AG10803 (cell line): ENCODE measurements at places on chromosomes 7 and 10.

DNA sequence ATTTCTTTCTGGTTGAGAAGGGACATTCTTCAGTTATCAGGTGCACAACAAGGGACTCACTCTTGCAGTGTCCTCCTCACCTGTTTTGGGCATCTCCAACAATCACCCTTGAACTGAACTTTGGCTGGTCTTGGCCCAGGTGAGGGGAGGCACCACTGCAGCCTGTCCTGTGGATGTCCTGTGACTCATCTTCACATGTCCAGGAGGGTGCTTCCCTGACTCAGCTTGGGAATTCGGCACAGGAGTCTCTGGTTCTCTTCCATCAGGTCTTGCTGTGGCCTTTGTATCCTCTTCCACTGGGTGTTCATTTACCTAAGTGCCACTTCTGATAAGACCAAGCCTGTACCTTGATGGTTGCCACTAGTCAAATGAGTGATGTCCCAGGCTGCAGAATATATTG is 196.7 kb upstream of the MKI67 start:
- DNase-seq: no peak

DNA sequence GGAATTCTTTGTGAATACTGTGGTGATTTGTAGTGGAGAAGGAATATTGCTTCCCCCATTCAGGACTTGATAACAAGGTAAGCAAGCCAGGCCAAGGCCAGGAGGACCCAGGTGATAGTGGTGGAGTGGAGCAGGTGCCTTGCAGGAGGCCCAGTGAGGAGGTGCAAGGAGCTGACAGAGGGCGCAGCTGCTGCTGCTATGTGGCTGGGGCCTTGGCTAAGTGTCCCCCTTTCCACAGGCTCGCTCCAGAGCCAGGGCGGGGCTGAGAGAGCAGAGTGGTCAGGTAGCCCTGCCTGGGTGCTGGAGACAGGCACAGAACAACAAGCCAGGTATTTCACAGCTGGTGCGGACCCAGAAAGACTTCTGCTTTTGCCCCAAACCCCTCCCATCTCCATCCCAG is 162.9 kb downstream of the EGFR start:
- no peak for DNase-seq

DNA sequence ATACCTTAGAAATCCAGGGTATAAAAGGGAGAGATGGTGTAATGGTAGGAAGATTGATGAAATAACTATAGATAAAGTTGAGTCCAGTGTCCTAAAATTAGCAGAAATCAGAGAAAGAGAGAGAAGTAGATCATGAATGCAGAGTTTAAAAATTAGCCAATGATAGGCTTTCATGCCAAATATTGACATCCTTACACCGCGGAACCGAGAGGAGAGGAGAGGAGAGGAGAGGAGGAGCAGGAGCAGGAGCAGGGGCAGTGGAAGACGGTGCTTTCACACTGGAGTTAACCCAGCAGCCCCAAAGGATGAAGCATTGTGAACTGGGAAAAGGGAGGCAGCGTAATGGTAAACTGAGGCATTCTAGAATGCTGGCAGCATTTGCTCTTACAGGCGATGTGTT is 34.2 kb upstream of the LAMB4 start:
- DNase-seq: no peak

DNA sequence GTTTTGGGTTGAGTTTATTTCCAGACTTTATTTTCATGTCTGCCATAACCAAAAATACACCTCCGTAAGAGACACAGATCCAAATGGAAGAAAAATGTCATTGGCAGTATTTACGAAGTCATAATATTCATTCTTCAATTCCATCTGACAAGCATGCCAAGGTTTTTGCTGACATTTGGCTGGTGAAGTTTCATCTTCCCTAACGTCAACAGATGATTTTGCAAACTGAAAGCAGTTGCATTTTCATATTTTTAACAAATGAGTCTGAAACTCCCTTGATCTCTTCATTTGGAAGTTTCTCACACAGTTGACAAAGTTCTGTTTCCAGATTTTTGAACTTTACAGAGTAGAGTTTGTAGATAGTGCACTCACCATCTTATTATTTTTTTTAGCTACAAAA is 114.5 kb downstream of the CALN1 start:
- no peak for DNase-seq

DNA sequence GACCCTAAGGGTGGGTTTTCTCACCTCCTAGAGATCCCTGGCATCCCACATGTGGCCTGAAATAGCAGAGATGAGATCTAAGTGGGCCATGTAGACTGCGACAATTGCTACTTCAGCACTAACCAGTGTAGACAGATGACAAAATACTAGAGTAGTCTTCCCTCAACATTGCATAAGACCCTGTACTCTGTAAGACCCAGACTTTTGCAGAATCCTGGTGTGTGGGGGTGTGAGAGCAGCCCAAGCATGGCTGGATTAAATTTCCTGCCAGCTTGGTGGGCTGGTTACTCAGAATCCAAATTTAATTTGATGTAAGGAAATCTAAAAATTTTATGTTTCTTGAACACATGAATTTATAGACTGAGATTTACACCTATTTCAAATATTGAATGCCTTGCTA is 88.3 kb downstream of the ZNF365 start:
- no peak for DNase-seq

GRCh38 chr7:91287371-91288084 is 23.3 kb downstream of the FZD1 start:
- DNase-seq: no peak

DNA sequence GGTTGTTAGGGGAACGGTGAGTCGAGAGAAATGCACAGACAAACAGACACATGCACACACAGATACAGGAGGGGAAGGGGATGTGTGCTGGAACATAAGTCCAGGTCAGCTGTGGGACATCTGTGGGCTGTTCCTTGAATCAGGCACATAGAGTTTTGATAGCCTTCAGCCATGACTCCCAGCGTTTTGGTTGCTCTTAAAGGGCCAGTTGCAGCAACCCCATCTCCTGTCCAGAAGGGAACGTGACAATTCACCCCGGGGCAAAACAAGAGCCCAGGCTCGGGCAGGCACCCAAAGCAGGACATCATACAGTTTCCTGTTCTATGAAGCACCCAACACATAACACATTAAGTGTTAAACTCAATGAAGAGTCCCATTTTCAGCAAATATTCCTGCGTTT is 9.6 kb downstream of the INSYN2A start:
- no peak for DNase-seq

DNA sequence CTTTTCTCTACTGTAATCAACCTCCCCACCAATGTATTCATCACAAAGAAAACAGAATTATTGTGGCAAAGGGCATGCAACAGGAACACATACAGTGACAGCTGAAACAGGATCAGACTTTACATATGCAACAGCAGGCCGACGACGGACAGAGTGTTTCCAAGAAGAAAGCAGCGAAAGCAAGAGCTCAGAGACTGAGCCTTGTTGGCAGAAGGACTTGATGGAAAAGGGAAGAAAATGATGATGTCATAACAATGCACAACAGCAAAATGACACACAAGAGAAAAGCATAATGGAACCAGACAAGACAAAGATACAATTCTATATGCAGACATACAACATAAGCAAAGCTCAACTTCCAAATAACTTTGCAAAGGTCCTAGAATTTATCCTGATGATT is 106.5 kb downstream of the ARHGAP12 start:
- peak; percentile 46 for DNase-seq

DNA sequence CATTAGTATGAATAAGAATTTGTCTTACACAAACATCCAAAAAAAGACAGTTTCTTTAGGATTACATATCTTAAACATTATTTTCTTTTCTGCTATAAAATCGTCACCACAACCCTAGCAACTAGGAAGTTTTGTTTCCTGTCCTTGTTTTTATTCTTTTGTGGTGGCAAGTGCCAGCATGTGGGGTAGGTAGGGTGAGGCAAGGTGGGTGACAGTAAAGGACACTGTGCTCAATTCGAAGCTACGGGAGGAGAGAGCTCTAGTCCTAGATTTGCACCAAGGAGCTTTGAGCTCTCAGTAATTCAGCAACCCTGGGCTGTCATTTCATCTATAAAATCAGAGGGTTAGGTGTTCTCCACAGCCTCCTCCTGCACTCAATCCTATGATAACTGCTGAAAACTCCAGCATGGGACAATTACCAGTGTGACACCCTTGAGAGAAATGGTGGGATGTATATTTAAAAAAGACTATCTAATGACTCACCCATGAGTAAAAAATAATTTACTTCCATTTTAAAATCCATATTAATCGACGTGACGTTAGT is 187.1 kb downstream of the FAM107B start:
- no peak for DNase-seq

DNA sequence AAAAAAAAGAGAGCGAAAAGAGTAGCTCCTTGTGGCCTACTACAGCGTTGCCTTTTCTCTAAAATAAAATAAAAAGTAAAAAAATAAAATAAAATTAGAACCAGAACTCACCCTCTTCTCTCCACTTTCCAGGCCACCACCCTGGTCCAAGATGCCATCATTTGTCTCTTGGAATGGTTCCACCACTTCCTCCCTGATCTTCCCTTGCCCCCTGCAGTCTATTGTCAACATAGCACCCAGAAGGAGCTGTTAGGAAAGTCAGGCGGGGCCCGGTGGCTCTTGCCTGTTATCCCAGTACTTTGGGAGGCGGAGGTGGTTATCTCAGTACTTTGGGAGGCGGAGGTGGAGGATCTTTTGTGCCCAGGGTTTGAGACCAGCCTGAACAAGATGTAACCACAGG is 7.6 kb upstream of the GRID2IP start:
- peak; percentile 54 for DNase-seq

DNA sequence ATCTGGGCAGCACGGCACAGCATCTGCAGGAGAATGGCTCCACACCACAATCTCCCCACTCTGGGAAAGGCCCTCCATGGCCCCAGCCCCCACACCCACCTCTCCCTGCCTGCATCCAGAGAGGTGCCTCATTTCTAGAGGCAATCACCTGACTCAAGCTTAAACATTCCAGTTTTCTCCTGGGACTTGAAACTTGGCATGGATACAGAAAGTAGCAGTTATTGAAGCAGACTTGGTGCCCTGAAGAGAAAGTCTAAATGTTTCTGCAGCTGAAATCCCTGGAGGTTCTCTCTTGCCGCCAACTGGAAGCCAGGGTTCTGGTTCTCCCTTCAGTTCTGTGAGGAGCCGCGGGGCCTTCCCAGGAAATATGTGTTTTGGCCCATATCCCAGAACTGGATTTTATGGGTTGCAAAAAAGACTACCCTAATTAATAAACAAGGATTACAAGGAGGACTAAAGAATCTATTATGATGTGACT is 122.8 kb downstream of the SKIDA1 start:
- peak; percentile 54 for DNase-seq

GRCh38 chr10:683448-684071 is 5.9 kb downstream of the DIP2C start:
- DNase-seq: peak; percentile 91

- DNase-seq: peak; percentile 32
These were observed 47.5 kb downstream of the EPC1 start for GRCh38 chr10:32299354-32299980.

DNA sequence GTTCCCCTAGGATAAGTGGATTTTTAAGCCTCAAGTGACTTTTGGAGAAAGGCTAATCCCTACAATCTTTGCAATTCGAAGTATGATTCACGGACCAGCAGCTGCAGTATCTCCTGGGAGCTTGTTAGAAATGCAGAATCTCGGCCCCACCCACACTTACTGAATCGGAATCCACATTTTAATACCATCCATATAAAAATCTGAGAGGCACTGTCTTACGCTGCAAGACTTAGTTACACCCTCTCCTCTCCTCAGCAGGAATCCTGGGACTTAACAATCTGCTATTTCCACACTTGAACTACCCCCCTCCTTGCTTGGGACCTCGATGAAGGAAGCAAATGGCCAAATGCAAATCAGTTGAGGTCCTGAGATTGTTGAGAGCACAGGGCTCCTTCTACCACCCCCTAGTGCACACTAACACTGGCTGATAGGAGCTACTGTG is 21.0 kb downstream of the ITPRIP start:
- peak; percentile 86 for DNase-seq

DNA sequence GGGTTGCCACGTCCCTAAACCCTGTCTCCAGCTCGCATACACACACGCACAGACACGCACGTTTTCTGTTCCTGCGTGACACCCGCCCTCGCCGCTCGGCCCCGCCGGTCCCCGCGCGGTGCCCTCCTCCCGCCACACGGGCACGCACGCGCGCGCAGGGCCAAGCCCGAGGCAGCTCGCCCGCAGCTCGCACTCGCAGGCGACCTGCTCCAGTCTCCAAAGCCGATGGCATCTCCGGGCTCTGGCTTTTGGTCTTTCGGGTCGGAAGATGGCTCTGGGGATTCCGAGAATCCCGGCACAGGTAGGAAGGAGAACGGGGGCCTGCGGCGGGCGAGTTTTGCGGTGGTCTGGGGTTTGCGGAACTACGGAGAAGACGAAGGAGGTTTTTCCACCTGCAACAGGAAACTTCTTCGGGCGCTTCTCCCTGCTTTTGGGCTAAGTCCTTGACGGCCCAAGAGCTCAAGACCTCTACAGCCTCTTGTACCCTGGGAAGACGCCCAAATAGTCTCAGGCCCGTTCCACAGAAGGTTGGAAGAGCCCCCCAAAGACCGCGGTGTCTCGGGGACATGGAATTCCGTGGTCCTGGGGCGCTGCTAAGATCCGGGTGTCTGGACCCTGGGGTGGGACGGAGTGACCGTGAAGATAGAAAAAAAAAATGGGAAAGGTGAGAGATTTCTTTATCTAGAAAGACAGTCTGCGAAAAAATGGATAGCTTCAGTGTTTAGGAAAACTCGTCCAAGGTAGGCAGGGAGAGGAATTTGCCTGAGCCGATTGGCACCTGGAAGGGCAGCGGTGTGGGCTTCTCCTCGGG is at the start of gene GAD2:
TSS of gene GAD2 (plus strand) at position 190 of the 811 bp plus-strand sequence. CDS start at position 226, 36 bp downstream.
- no peak for DNase-seq

- DNase-seq: no peak
These were observed 75.6 kb downstream of the MICU1 start for GRCh38 chr10:72550239-72550638.

- no peak for DNase-seq
These were observed 111.8 kb upstream of the ZNF438 start for GRCh38 chr10:31143331-31143935.

- DNase-seq: no peak
These were observed 8.0 kb downstream of the RBM33 start for GRCh38 chr7:155652156-155653114.

- no peak for DNase-seq
These were observed 32.0 kb downstream of the ADAP1 start for GRCh38 chr7:922334-923107.

GRCh38 chr10:77431980-77432797 is 205.4 kb downstream of the KCNMA1 start:
- DNase-seq: no peak
